ENCODE measurements at places on chromosomes 7 and 10. TPM values are rescaled to one million over a fixed set of nuclear protein-coding genes. Genes with fewer than 3 reads are reported as not detected.

GRCh38 chr7:77351539-77352004, 64.6 kb downstream of the GSAP start:
- DNase-seq, result peak; percentile 62

DNA sequence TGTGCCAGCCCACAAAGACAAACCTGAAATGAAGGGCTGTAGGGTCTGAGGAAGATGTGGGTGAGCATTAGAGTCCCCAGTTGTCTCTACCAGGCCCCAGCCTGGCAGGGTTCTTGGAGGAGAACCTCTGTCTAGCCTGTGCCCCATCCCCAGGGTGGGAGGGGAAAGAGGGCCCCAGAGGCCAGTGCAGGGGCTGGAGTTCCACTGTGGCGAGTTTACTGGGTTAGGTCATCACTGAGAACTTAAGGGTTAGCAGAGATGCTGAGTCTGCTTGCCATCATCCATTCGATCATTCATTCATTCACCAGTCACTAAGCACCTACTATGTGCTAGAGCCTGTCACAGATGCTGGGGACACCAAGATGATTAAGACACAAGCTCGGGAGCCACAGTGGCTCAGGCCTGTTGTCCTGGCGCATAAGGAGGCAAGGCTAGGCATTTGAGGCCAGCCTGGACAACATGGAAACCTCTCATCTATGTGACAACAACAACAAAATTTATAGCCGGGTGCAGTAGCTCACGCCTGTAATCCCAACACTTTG, 2.6 kb downstream of the ANKRD2 start:
- DNase-seq, result no peak

GRCh38 chr7:76225379-76225778, 23.7 kb downstream of the SRRM3 start:
- DNase-seq, result peak; percentile 25

DNA sequence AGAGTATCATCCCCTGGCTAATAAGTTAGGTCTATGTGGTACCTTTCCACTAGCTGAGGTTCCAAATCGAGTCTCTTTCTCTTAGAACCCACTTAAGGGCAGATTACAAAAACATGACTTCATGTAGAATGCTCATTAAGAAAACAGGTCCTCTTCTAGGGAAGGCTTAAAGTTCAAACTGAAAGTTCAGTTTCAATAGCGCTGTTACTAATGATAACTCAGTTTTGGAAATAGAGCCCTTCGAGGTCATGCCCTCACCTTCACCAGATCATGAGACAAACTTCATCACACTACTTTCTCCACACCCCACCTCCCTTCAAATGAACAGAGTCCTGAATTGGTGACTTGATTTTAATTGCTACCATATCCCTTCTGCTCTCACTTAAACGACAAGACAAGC, 26.2 kb downstream of the HGF start:
- DNase-seq, result no peak

DNA sequence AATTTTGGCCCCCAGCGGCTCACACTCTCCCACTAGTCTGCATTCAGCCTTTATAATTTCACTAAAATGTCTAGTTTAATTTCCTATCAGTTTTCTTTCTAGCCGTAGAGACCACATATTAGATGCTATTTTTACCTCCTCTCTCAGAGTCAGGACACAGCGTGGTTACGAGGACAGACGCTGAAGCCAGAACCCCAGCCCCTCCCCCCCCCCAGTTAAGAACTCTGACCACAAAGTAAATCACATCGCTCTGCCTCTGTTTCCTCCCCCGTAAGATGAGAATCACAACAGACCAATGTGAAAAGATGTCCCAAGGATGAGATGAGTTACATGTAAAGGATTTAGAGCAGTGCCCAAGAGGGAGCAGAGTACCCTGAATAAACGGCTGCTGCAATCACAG, 11.1 kb upstream of the TARP start:
- no peak for DNase-seq

- no peak for DNase-seq
Measured at GRCh38 chr7:121079425-121080169, 91.1 kb downstream of the CPED1 start.

DNA sequence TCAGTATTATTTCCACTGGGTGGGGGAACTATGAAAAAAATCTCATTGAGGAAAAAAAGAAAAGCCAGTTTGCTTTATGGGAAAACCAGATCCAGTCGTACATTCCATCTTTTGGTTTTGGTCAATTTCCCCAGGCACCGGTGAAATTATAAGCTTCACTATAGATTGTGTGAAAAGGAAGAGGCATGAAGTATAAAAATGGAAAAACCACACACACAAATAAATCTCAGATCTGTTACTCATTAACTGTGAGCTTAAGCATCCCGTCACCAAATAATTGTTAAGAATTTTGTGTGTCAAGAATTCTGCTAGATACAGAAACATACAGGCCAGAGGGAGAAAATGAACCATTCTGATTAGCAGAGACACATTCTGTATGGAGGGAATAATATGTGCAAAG, 405.5 kb upstream of the CELF2 start:
- DNase-seq, result no peak

DNA sequence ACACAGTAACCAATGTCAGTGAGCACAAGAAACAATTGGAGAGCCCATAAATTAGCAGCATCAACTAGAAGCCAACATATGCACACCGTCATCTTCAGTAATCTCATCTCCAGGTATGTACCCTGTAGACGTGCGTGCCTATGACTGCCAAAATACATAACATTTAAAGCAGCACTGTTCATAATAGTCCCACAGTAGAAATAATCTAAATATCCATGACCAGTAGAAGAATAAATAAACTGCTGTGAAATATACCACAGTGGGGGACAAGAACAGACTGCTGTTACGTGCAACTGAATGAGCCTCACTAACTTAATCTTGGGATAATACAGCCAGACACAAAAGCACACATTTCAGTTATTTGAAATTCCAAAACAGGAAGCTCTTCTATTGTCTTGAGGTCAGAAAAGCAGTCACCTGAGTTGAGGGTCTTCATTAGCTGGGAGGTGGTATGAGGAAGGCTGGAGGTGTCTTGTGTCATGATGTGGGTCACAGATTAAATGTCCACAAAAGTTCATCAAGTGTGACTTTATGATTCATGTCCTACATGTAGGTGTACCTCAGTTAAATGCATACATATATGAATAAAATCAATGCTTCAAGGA, 454.2 kb upstream of the AKR1E2 start:
- no peak for DNase-seq

DNA sequence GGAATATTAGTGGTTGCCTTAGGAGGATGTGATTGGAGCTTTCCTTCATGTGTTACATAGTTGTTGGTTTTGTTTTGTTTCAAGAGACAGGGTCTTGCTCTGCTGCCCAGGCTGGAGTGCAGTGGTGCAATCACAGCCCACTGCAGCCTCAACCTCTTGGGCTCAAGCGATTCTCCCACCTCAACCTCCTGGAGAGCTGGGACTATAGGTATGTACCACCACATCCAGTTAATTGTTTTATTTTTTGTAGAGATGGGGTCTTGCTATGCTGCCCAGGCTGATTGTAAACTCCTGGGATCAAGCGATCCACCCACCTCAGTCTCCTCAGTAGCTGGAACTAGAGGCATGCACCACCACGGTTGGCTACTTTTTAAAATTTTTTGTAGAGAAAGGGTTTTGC, 86.1 kb downstream of the RABGEF1 start:
- DNase-seq, result no peak

DNA sequence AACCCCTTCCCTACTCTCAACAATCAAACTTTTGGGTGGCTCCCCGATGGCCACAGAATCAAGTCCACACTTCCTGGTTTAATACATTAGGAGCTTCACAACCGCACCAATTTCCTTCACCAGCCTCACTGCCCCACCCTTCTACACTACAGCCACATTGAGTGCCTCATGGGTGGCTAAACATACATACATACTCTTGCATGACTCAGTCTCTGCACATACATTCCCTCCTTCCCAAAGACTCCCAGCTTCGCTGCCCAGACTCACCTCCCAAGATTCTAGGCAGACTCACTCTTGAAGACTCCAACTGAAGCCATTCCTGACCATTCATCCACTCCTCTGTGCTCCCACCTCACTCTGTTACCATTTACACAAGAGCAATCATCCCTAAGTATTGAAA, 15.9 kb downstream of the VPS41 start:
- DNase-seq, result no peak

- DNase-seq, result no peak
Measured at GRCh38 chr10:69042838-69043237, 45.1 kb upstream of the SRGN start.

- no peak for DNase-seq
Measured at GRCh38 chr7:27576360-27576944, 86.2 kb downstream of the HIBADH start.

DNA sequence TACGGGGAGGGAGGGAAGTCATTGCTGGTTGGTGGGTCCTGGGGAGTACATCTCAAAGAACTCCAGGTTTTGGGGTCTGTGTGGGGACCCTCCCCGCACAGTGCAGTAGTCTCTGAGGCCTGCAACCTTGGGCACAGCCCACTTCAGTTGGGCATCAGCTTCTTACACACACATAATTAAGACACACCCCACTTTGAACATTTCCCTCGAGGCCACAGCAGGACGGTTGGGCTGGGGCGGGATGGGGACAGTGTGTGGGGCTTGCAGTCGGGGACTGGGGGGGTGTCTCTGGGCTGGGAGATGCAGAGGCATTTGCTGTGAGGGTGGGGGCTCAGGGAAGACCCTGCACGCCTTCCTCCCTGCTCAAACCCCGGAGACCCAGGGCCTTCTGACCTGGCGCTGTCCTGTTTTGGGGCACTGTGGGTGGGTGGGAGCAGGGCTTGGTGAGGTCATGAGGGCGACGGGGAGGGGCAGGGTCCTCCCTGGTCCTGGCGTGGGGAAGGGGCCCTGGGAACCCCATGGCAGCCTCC, 1.3 kb downstream of the LFNG start:
- no peak for DNase-seq

- no peak for DNase-seq
Measured at GRCh38 chr7:95865716-95866371, 93.5 kb downstream of the DYNC1I1 start.

- DNase-seq, result no peak
Measured at GRCh38 chr7:75854233-75854632, 24.6 kb upstream of the RHBDD2 start.

GRCh38 chr7:94298943-94299342, 95.8 kb upstream of the COL1A2 start:
- DNase-seq, result no peak

- no peak for DNase-seq
Measured at GRCh38 chr7:17320102-17320497, 21.6 kb downstream of the AHR start.

GRCh38 chr10:42304341-42304740, 334.0 kb downstream of the ZNF33B start:
- no peak for DNase-seq

- DNase-seq, result no peak
Measured at GRCh38 chr10:85977642-85978041, 389.0 kb downstream of the GRID1 start.

DNA sequence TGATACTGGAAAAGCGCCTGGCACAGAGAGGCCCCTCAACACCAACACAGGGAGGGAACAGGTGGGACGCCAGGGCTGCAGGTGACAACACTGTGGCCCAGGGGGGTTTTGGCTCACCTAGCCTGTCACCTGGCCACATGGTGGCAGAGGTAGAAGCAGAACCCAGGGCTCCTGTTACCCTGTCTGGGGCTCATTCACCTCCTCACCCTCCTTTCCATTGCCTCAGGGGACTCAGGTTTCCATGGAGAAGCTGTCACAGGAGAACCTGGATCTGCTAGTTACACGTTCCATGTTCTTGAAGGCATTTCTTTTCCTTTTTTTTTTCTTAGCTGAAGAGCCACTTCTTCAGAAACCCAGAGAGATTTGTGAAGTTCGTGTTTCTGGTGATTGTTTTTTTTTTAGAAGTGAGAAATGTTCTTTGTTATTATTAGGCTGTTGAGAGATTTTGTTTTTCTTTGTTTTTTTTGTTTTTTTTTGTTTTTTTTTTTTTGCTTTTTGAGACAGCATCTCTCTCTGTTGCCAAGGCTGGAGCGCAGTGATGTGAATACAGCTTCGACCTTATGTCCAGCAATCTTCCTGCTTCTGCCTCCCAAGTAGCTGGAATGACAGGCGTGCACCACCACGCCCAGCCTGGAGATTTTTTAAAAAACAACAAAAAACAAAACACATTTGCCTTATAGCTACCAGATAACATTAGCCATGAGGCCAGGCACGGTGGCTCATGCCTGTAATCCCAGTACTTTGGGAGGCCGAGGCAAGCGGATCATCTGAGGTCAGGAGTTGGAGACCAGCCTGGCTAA, 16.0 kb downstream of the DENND2A start:
- DNase-seq, result no peak

DNA sequence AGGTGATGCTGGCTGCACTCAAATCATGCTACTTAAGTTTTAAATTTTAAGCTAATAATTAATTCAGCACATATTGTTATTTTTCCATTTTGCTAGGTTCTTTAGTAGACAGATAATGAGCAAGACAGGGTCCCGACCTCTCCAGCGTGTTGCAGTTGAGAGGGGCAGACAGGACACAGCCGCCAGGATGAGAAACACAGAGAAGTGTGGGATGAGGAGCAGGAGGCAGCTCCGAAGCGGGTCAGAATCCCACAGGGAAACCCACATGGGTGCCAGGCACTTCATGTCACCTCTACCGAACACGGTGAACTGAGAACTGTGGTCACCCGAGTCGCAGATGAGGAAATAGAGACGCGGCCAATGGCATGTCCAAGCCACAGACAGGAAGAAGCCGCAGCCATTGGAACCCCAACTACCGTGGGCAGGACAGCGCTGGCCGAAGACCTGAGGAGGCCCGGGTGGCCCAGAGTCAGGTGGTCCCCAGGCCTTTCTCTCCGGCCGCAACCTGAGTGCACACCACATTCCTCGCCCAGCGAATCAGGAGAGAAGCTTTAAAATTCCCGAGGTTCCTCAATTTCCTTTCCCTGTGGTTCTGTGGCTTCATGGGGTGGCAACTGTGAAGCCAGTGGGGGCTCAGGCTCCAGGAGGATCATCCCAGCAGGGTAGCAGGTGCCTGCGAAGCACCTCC, 213.0 kb downstream of the DNAJB6 start:
- DNase-seq, result peak; percentile 23

Gene TRIM73
- 3.9 TPM for total RNA-seq

Gene HOXA13
- total RNA-seq, result not detected

Gene OLAH
- total RNA-seq, result 1.7 TPM

Gene MYL10
- not detected for total RNA-seq

Gene CFAP70
- total RNA-seq, result 1.2 TPM

Gene MACROH2A2
- total RNA-seq, result 6.3 TPM

Gene ARMC3
- not detected for total RNA-seq

Gene C10orf95
- total RNA-seq, result 0.30 TPM

Gene SPDYE2B
- not detected for total RNA-seq

Gene GIMAP1
- total RNA-seq, result 10.7 TPM

Gene ANLN
- 117 TPM for total RNA-seq

Gene HOXA9
- not detected for total RNA-seq
